ENCODE measurements at places on chromosomes 4 and X. TPM values are rescaled to one million over a fixed set of nuclear protein-coding genes. Genes with fewer than 3 reads are reported as not detected.

GRCh38 chrX:14015294-14015693 lies 14.4 kb downstream of the GEMIN8 start:
- H3K4me3 ChIP-seq = no peak overlapping the region
- no peak overlapping the region for H3K27ac ChIP-seq
- H3K27me3 ChIP-seq = no peaks in the 10 kb centered on the region
- no peak for DNase-seq
- no peaks in the 10 kb centered on the region for H3K36me3 ChIP-seq

GRCh38 chr4:17490575-17491059 lies 21.3 kb downstream of the QDPR start:
- peak; percentile 31 for DNase-seq
- no peak overlapping the region for H3K4me3 ChIP-seq
- H3K27ac ChIP-seq = peak overlapping the region; percentile 17
- no peaks in the 10 kb centered on the region for H3K27me3 ChIP-seq
- H3K36me3 ChIP-seq = peaks cover 73% of the 10 kb centered on the region

DNA sequence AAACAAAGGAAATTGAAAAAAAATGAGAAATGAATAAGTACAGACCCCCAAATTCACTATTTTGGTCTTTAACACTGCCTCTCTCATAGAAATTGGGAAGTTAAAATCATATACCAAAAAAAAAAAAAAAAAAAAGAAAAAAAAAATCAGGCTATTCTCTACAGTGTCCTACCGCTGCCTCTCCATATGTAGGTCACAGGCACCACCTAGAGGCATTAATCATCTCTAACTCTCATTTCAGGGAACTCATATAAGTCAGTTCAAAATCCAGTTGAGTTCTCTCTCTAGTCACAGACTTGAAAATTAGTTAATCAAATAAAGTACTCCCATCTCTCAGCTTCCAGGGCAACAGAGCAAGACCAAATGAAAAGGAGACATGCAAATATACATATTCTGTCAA lies 47.9 kb downstream of the COX18 start:
- no peaks in the 10 kb centered on the region for H3K27me3 ChIP-seq
- peak; percentile 6 for DNase-seq
- H3K36me3 ChIP-seq = no peaks in the 10 kb centered on the region
- H3K27ac ChIP-seq = no peak overlapping the region
- H3K4me1 ChIP-seq = no peaks in the 10 kb centered on the region

DNA sequence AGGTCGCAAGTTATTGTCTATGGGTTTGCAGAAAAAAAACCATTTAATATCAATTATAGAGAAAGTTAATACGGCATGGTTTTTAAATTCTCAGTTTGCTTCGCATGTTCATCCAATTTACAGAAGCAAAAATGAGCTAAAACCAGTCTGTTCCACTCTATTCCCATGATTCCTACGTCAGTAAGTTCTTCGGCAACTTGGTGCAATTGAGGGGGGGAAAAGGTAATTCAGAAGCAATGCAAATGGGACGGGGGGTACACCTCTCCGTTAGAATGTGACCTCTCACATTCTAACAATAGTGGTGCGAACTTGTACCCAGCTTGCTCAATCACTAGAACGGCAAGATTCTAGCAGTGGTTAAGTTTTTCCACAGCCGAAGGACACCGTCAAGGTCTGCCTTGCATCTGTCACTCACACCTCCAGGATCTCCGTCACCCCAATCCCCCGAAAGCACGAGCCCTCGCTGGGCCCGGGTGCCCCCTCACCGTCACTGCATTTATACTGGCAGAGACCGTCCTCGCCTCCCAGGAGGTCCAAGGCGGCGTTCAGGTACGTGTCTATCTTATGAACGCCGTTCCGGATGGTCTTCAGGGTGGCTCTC lies 653 bp downstream of the PLA2G12A start:
- no peaks in the 10 kb centered on the region for H3K27me3 ChIP-seq
- peak; percentile 49 for DNase-seq
- H3K4me3 ChIP-seq = peak overlapping the region; percentile 78
- no peaks in the 10 kb centered on the region for H3K36me3 ChIP-seq

GLRA3 gene
- polyA plus RNA-seq = not detected

L1CAM gene
- 0.54 TPM for polyA plus RNA-seq

All from small intestine (tissue), 16 donors.